Stimulated activated CD8-positive, alpha-beta memory T cell treated with anti-CD3 and anti-CD28 coated beads, Interleukin-4, amount 100 ng/mL, for 1 hour (primary cell): ENCODE measurements at places on chromosomes 6 and 20.

DNA sequence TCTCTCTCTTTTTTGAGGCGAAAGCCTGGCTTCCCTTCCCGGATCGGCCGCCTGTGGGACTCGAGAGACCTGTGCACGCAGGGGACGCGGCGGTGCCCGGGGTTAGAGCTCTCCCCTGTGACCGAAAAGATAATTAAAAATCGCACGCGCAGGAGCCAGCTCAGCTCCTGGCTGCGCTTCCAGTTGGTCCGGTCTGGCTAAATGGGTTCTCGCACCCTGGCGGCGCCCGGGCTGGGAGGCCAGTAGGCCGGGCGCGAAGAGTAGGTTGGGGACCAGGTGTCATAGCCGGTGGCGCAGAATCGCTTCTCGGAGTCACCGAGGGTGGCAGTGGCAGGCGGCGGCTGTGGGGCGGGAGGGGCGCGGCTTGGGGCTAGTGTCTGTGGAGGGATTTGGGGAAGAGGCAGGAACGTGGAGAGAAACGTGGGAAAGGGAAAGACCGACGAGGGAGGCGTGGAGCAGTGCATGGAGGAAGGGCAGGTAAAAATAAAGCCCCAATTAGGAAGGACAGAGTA is 41.9 kb upstream of the SUPT3H start:
- peak; percentile 19 for DNase-seq

DNA sequence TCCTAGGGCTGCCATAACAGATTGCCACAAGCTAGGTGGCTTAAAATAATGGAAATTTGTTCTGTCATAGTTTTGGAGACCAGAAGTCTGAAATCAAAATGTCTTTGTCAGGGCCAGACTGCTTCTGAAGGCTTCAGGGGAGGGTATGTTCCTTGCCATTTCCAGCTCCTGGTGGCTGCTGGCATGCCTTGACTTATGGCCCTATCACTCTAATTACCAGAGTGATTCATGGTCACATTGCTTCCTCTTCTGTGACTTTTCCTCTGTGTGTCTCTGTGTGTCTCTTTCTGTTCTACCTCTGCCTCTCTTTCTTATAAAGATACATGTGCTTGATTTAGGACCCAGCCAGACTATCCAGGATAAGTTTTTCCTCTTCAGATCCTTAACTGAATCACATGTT is 635.2 kb upstream of the IMPG1 start:
- no peak for DNase-seq

- DNase-seq, result no peak
Measured at GRCh38 chr6:38725414-38726183, 10.5 kb downstream of the DNAH8 start.

DNA sequence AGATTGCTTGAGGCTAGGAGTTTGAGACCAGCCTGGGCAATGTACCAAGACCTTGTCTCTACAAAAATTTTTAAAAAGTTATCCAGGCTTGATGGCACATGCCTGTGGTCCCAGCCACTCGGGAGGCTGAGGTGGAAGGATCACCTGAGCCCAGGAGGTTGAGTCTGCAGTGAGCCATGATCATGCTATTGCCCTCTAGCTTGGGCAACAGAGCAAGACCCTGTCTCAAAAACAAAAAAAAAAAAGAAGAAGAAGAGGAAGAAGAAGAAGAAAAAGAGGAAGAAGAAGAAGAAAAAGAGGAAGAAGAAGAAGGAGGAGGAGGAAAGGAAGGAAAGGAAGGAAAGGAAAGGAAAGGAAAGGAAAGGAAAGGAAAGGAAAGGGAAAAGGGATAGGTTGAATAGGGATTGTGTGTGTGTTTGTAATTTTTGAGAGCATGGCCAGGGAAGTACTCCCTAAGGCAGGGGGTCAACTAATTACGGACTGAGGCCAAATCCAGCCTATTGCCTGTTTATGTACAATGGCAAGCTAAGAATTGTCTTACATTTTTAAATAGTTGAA is 43.0 kb upstream of the ZNF217 start:
- no peak for DNase-seq

DNA sequence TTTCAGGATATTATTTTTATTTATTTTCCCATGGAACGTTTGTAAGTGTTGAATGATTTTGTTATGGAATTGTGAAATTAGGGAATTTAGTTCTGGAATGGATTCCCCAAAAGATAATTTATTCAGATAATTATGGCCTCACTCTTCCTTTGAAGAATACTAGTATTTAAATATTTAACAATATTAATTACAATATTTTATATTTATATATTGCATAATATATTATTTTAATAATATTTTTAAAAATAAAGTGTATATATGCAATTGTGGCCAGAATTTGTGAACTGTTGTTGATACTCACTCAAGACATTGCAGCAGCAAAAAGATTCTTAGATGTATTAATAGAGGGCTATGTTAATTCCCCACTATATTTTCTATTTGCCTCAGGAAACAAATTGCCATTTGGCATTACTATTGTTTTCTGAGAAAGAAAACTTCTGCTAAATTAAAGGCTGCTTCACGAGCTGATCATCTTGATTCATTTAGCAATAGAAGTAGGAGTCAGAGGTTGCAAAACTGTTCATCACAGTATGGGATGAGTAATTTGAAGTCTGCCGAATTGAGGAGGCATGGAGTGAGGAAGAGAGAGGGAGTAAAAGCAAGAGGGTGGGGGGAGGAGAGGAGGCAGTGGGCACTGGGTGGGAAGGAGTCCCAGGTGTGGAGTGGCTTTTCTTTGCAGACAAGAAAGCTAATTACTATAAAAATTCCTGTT is 729.2 kb downstream of the DHX35 start:
- no peak for DNase-seq

DNA sequence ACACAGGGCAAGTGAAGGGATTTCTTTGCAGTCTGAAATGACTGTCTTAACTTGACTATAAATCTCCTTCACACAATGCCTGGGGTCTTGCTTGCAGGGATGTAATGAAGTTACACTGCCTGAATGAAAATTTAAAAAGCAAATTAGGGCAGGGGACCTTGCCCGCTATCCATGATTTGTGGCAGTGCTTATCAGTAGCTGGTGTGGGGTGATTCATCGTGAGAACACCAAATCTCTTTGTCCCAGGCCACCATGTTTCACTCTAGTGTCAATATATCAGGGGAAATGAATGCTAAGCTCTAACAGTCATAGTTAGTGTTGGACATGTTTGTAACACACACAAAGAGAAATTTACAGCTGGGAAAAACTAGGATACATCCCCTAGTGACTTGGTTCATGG is 713.7 kb upstream of the EPHA7 start:
- DNase-seq, result no peak

- DNase-seq, result no peak
Measured at GRCh38 chr6:150026976-150027805, 1.9 kb upstream of the RAET1L start.

- DNase-seq, result no peak
Measured at GRCh38 chr6:168093071-168093505, 14.1 kb upstream of the FRMD1 start.

- no peak for DNase-seq
Measured at GRCh38 chr6:156879186-156879585, 102.0 kb downstream of the ARID1B start.
